ENCODE measurements at places on chromosomes 1 and 21.

DNA sequence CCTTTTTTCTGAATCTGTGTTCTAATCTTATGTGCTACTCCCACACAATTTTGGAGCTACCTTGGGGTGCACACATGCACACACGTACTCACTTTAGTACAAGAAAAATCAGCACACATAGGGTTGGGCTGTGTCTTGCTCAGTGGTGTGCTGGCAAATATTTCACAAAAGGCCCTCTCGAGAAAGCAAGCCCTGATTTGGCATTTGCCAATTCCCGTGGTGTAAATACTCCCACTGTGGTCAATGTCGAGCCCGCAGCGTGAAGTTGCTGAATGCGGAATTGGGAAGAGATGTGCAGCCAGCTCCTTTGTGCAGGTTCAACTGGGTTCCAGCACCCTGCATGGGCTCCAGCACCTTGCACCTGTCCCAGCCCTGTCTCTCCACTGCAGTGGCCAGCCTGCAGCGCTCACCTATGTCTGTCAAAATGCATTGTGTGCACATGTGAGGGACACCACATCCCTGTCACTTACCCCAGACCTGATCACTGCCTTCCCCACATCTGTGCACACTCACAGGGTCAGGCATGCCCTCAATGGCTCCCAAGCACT is 78.4 kb upstream of the WNT4 start:
- no peak for DNase-seq

DNA sequence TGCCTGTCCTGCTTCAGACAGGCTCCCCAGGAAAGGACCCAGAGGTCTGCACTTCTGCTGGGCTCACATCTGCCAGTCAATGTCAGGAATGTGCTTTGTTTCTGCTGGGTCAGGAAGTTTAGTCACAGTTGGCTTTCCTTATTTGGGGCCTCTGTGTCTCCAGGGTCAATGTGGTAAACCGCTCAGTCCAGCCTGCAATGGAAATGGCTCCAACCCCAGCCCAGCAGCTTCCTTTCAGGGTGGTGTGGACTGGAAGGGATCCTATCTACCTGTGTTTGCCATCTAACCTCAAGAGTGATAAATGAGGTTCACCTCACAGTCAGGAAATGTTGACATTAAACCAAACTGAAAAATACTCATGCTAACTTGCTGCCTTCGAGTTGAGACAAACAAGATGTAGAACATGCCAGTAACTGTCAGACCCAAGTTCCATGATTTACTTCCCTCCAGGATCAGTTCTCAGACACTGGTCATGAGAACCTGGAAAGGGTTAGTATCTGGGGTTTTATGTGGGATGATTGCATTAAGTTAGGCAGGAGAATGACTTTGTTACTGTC is 20.3 kb downstream of the ENO1 start:
- DNase-seq = peak; percentile 37

DNA sequence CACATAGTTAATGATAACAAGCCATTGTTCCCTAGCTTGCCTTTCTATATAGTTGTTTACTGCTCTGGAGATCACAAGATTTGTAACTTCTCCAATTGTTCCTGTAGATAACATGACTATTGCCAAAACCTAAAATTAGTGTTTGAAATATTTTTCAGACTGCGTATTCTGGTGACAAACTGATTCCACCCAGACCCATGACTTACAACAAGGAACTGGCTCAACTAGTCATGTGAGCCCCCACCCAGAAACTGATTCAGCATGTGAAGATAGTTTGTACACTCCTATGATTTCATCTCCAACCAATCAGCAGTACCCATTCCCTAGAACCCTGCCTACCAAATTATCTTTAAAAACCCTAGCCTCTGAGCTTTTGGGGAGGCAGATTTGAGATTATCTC is 131.4 kb upstream of the BCL9 start:
- DNase-seq = no peak

- no peak for DNase-seq
These were observed 785 bp downstream of the PGLYRP4 start for GRCh38 chr1:153347856-153348255.

DNA sequence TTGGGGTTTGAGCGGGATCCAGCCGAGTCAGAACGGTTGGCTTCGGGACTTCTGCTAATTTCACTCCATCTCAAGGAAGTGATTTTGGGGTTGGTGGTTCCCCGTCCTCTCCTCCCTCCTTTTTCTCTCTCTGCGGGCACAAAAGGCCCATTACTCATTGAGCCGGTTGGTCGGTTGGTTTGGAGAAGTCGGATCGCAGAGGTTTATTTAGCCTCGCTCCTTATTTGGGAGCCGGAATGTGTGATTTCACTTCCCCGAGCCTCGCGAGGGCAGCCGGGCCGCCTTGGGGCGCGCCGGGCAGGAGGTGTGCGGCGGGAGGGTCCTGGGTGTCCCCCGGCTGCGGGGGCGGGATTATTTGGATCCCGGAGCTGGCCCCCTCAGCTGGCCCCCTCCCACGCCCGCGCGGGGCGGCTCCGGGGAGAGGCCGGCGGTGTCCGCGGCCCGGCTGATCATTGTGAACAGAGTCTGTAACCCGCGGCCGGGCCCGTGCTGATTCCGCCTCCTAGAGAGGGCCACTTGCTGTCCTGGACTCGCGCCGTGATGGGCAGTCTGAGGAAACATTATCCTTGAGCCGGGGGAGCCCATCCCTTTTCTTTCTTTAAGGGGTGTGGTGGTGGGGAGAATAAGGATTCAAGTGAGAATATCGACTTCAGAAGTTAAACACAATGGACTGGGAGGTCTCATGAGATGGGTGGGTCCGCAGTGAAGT is 1.2 kb downstream of the MAPKAPK2 start:
- peak; percentile 62 for DNase-seq

DNA sequence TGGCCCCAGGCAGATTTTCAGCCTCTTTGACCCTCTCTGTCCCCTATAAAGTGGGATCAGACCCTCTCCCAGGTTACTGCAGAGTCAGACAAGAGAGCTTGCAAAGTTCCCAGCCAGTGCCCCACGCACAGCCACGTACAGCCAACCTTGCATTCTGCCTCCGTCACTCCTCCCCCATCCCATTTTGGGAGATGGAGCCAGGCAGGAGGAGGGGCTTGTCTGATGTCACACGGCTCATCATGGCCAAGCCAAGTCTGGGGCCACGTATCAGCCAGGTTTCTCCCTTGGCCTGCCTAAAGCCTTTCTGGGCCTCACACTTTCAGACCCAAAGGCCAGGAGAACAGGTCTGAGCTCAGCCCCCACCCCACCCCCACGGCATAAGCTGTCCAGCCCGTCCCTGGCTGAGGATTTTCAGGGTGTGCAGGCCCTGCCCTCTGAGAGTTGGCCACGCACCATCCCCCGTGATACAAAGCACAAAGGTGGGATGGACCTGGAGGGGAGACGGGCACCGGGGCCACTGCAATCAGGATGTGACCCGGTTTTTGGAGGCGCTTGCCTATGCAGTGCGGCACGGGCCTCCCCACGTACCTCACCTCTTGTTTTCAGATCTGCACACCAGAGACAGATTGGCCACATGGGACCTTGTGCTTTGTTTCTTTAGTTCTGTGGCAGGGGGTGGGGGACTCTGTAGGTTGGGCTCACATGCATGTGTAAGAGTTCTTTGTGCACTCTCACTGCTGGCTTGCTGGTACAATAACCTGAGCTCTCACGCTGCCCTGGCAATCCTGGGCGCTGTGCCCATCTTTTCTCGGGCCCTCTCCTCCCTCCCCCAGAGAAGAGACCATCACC is 47.6 kb downstream of the TRIM11 start:
- DNase-seq = no peak

GRCh38 chr1:220927442-220927841 is 48.2 kb downstream of the HLX start:
- DNase-seq = no peak

GRCh38 chr21:24045775-24046215 is 1561.5 kb downstream of the MRPL39 start:
- peak; percentile 98 for DNase-seq

GRCh38 chr1:196558411-196558810 is 49.8 kb downstream of the KCNT2 start:
- DNase-seq = peak; percentile 22

GRCh38 chr1:117608758-117609157 is 2.9 kb downstream of the TENT5C start:
- DNase-seq = no peak

DNA sequence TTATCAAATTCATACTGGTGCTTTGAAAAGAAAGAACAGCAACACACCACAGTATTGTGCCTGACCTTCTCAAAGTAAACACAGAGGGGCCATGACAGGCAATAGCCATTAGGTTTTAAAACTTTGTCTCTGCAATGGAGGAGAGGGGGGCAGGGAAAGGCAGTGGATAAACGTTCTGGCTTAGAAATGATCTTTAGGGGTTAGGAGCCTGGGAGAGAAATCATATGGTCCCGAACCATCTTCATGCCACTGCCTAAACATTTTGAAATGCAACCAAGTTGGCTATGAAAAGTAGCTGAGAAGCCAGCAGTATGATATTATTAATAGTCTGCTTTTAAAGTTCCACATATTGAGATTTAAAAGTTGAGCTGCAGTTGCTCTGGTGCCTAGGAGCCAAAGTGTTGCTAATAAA is 39.8 kb downstream of the PLPP3 start:
- no peak for DNase-seq

DNA sequence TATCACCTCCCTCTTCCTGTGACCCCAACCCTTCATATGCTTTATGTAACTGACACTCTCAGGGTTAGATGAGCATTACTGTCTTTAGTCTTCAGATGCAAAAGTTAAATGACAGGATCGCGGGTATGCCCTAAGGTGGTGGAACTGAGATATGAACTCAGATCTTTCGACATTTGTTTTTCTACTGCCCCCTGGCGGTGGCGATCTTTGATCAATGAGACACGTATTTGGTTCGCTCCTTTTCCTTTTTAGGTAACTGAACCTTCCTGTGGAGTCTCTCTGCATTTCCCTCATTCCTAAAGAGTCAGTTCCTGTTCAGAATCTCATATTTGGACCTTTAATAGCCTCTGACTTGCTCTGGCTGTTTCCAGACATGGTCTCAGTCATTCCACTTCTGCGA is 47.8 kb upstream of the ZP4 start:
- no peak for DNase-seq

DNA sequence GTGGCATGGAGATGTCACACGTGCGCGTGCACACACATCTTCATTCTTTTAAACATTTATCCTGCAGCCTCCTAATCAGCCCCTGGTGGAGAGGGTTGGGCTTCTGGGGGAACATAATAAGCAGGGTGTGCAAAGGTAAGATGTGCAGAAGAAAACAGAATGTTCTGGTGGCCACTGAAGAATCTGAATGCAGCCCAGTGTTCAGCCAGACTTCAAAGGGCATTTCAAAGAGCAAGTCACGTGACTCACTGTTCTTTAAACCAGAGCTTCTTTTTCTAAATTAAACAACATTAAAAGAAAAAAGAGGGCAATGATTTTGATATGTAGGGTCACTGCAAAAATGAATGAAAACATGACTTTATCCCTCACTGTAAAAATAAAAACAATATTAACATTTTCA is 89.8 kb downstream of the ABCA4 start:
- no peak for DNase-seq

- no peak for DNase-seq
These were observed 77.0 kb upstream of the FAM20B start for GRCh38 chr1:178948676-178949075.

- DNase-seq = no peak
These were observed 127.2 kb upstream of the KLHDC7A start for GRCh38 chr1:18353528-18353927.
